Amniotic stem cell (primary cell): ENCODE measurements at places on chromosomes 6 and 20.

DNA sequence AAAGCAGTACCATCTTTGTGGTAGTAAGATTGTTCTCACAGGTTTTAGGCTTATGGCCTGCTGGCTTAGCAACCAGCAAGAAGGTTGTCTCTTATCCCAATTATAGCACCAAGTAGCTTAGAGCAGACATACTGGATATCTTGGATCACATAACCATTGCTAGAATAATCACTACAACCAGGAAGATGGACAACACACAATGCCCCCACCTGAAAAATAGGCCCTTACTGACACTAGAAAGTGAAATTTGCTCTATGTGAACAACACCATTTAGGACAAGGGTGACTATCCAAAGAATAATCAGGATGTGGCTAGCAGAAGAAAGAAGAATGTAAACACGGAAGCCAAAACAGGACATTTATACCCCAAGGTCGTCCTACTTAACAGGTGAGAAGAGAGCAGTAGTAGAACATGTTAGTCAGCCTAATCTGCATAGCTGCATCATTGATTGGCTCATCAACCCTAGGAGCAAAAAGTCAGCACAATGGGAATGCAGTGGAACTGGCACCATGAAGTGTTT is 172.7 kb upstream of the MARCKS start:
- no peak for DNase-seq

GRCh38 chr6:43335469-43335868 is 26.8 kb upstream of the CRIP3 start:
- DNase-seq: no peak

GRCh38 chr6:110063594-110064263 is 85.6 kb downstream of the GPR6 start:
- DNase-seq: no peak

GRCh38 chr6:75402296-75402695 is 91.3 kb downstream of the FILIP1 start:
- peak; percentile 55 for DNase-seq

GRCh38 chr6:6525933-6526332 is 62.6 kb upstream of the LY86 start:
- no peak for DNase-seq

DNA sequence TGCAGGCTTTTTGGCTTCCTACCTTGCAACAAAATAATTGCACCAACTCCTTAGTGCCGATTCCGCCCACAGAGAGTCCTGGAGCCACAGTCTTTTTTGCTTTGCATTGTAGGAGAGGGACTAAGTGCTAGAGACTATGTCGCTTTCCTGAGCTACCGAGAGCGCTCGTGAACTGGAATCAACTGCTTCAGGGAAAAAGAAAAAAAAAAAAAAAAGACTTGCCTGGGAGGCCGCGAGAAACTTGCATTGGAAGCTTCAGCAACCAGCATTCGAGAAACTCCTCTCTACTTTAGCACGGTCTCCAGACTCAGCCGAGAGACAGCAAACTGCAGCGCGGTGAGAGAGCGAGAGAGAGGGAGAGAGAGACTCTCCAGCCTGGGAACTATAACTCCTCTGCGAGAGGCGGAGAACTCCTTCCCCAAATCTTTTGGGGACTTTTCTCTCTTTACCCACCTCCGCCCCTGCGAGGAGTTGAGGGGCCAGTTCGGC is 420 bp downstream of the SOX4 start:
- DNase-seq: no peak

- no peak for DNase-seq
These were observed 54.1 kb upstream of the PTPRT start for GRCh38 chr20:43243672-43244269.

DNA sequence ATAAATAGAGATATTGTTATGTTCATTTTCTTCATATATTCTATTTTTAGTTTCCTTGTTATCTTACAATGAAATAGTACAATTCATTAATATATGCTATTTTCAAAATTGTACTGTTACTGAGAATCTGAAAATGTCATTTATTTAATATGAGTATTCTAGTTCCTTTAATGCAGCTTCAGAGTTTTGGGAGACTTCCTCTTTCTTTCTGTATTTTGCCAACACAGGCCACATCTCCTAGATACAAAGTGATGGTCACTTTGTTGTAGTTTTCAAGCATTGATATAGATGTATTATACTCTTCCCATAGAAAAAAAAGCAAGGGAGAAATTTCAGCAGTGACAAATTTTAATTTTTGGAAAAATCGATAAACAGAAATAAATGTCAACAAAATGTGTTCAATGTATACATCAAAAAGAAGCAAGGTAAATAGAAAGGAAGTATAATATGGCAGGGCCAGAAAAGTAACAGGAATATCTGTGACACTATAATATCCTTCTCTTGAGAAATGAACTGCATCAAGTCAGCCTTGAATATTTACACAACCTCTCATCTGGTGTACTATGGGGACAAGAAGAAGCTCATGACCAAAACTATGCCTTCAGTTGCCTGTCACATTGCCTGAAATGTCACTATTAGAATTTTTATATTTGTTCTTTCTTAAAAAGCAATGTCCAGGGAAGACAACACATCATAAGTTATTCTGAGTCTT is 396.0 kb downstream of the TBC1D32 start:
- no peak for DNase-seq

DNA sequence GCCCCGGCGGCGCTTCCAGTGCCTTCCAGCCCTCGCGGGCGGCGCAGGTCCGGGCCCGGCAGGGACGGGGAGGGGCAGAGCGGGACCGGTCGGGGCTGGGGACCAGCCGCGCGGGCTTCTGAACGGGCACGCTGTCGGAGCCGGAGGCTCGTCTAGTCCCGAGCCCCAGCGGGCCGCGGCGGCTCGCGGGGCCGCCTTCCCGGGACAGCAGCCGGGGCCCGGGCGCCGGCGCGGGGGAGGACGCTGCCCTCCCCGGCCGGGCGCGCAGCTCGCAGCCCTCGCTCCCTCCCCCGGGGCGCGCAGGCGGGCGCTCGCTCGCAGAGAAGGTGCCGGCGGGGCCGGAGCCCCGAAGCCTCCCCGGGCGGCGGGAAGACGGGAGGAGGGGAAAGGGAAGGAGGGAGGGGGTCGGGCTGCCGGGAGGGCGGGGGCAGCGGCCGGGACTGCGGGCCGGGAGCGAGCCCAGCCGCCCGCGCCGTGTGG is 696 bp upstream of the SIRPA start:
- peak; percentile 77 for DNase-seq

- no peak for DNase-seq
These were observed 15.1 kb downstream of the ACSS1 start for GRCh38 chr20:25042531-25043498.

DNA sequence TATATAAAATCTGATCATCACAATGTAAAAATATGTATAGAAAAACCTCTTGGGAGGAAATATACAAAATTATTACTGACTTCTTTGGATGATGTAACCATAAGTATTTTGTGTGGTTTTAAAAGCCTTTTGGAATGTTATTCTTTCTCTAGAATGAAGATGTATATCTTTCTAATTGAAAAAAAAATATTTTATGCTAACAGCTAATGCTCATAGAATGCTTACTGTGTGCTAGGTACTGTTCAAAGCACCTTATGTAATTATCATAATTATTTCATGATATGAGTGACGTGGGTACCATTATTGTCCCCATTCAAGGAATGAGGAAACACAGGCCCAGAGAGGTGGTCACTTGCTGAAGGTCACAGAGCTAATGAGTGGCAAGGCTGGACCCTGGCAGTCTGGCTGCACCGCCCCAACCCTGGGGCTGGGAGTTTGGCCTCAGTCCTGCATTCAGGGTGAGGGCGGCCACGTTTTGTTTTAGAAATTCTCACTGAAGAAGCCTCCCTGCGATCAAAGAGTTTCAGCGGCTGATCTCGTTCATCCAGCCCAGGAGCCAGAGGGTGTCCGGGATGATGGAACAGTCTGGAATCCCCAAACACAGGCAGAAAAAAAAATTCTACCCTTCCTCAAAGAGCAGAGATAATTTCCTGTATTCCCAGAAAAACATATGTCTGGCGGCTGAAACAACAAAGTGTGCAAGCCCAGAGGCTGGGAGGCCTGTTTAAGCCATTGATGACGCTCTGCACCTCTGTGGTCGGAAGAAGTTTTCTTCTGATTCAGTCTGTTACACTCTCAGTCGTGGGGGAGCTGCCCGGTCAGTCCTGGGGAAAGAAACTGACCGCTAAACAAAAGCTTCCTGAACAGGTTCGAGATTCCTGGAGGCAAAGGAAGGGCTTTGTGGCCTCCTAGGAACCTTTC is 37.3 kb downstream of the TFEB start:
- DNase-seq: peak; percentile 82

DNA sequence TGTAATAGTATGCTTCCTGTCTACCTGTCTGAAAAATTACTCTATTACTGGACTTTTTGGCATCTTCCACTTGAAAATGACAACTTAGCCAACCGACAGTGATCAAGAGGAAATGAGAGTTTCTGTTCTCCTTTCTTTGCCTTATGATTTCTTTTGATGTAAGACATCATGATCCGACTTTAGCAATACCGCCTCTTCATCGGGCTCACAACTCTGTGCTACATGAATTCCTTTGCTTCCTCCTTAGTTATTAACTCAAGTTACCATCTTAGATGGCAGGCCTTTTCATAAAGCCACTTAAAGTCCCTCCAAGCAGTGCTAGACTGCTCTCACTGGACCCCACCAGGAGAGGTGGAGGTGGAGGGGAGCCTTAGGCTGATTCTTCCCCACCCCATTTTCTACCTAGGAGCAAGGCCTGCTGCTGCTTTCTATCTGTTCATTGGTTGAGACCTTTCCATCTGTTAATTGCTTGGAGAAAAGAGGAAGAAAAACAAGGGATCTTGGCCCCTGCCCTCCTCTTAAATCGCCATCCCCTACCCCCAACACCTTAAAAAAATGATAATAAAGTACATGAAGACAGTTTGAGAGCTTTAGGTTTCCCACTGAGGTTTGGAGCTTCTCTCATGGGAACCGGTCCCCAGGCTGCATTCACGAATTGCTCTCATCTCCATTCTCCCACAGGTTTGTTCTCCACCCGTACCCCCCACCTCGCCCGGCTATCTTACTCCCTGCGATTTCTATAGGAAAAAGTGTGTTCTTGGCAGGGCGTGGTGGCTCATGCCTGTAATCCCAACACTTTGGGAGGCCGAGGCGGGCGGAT is 21.6 kb upstream of the MCM3 start:
- no peak for DNase-seq

DNA sequence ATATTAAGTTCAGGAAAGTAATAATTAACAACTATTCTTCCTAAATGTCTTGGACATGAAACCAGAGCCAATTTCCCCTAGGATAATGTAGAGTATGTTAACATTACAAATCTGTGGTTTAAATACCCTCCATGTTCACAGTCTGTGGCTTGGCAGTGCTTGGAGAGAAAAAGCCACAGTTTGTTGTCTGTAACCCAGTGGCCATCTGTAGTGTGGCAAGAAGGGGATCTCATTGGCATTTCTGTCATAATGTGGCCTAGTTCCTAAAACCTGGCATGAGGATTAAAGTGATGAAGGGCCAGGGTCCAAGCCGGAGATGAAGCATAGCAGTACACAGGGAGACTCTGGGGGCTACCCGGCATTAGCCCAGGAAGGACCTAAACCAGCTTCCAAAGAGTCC is 31.2 kb downstream of the SYNE1 start:
- no peak for DNase-seq

DNA sequence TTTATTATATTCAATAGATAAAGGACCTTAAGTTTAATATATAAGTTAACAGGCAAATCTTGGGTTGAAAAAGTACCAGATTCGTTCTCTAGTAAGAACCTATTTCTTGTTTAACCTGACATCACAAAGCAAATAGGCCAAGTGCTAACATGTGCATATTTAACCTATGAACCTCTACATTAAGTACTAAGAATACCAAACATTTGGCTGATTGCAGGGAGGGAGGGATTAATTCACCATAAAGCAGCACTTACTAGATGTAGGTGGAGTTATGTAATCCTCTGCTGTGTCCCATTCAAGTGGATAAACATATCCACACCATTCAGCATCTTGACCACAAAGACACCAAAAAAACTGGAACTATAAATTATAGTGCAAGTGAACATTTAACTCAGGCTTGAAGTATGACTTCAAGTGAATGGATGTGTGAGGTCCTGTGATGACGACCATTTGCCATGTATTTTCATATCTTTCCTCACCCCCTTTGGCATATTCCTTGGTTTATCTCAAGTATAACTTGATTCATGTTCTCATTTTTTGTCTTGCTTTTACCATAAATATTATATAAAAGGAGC is 10.2 kb downstream of the STX11 start:
- DNase-seq: no peak

GRCh38 chr6:13319891-13320564 is 8.3 kb downstream of the TBC1D7 start:
- no peak for DNase-seq

- DNase-seq: no peak
These were observed 326.6 kb downstream of the ZFAND3 start for GRCh38 chr6:38146021-38146733.

DNA sequence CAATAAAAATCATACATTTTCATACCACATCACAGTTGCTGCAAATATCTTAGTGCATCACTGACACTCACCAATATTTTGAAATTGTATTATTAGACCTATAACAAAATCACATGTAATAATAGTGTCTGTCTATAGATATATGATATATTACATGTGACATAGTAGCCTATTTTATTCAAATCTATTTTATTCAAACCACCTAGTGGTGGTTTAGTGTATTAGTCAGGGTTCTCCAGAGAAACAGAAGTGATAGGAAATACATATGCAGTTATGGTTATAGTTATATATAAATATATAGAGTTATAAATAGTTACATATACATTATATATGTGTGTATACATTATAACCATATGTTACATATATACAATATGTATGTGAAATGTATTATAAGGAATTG is 366.5 kb upstream of the ARID1B start:
- no peak for DNase-seq

GRCh38 chr6:90493332-90493731 is 93.5 kb downstream of the MAP3K7 start:
- no peak for DNase-seq

GRCh38 chr20:6707321-6707831 is 60.1 kb upstream of the BMP2 start:
- no peak for DNase-seq

GRCh38 chr6:148313488-148313887 is 29.1 kb upstream of the SASH1 start:
- no peak for DNase-seq

DNA sequence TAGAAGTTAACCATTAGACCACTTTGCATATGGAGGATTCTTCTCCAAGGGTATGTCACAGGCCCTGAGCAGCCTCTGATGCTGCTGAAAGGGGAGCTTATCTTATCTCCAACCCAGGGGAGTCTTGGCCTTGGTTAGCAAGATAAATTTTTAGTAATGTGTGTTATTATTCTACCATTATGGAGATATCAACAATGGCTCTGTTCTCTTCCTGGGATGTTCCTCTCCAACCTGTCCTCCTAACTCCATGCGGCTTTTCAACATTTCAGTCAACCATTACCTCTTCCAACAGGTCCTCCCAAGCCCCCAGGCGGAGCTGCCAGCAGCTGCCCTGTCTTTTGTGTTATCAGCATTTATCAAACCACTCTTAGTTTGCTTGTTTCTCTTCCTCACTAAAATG is 48.4 kb upstream of the FOXC1 start:
- no peak for DNase-seq

GRCh38 chr6:43848671-43849391 is 78.8 kb downstream of the VEGFA start:
- DNase-seq: no peak

- DNase-seq: no peak
These were observed 171.3 kb downstream of the CD83 start for GRCh38 chr6:14288910-14289309.

- no peak for DNase-seq
These were observed 92.3 kb downstream of the SHLD1 start for GRCh38 chr20:5842465-5842864.

GRCh38 chr6:153537422-153537821 is 406.3 kb upstream of the RGS17 start:
- DNase-seq: no peak

GRCh38 chr6:19896693-19897010 is 59.5 kb downstream of the ID4 start:
- no peak for DNase-seq

GRCh38 chr6:119628691-119629594 is 279.4 kb upstream of the MAN1A1 start:
- DNase-seq: no peak
